ENCODE measurements at places on chromosomes 1 and 21.
A peak's percentile ranks its signal among the peaks of the same experiment; 100 is the strongest.

GRCh38 chr1:92961896-92962752 lies 862 bp upstream of the DIPK1A start:
- peak; percentile 41 for DNase-seq

GRCh38 chr1:160779626-160780397 lies 16.2 kb upstream of the LY9 start:
- DNase-seq = peak; percentile 59

DNA sequence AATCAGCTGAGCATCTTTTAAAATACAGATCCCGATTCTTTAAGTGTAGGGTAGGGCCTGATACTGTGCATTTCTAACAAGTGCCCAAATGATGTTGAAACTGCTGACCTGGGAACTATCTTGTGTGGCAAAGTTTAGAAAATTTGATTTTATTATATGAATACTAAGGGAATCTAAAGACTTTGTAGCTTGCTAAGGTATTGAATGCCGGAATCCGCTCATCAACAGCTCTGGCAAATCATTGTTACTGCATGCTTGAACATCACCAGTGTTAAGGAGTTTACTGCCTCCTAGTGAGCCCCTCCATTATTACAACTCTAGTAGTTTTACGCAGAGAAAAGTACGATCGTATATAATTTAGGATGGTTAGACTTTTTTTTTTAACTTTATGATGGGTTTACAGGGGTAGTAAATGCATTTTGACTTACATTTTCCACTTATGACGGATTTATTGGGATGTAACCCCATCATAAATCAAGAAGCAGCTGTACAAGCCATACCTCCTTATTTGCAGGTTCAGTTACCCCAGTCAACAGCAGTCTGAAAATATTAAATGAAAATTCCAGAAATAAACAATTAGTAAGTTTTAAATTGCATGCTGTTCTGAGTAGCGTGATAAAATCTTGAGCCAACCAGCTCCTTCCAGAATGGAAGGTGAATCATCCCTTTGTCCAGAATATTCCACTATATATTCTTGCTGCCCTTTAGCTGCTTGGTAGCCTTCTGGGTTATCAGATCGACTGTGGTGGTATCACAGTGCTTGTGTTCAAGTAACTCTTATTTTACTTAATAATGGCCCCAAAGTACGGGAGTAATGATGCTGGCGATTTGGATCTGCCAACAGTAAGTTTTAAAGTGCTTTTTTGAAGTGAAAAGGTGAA lies 892 bp downstream of the TYW3 start:
- DNase-seq = peak; percentile 84

- DNase-seq = no peak
Observed at GRCh38 chr1:219931033-219931432, 2.7 kb upstream of the SLC30A10 start.

DNA sequence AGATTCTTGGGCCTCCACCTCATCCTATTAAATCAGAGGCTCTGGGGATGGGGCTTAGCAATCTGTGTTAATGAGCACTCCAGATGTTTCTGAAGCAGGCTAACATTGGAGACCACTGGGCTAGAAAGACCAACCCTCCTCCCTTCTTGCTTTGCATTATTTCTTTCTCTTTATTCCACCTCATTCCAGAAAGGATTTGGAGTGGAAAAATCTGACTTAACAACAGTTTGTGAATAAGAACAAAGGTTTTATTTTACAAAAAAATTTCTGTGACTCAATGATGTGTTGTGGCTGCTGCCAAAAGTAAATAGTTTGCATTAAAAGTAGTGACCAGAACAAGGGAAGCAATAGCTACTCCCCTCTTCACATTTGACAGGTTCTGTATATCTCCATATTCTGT lies 79.4 kb downstream of the TGFB2 start:
- no peak for DNase-seq

- DNase-seq = no peak
Observed at GRCh38 chr1:185427264-185427663, 110.2 kb upstream of the IVNS1ABP start.

DNA sequence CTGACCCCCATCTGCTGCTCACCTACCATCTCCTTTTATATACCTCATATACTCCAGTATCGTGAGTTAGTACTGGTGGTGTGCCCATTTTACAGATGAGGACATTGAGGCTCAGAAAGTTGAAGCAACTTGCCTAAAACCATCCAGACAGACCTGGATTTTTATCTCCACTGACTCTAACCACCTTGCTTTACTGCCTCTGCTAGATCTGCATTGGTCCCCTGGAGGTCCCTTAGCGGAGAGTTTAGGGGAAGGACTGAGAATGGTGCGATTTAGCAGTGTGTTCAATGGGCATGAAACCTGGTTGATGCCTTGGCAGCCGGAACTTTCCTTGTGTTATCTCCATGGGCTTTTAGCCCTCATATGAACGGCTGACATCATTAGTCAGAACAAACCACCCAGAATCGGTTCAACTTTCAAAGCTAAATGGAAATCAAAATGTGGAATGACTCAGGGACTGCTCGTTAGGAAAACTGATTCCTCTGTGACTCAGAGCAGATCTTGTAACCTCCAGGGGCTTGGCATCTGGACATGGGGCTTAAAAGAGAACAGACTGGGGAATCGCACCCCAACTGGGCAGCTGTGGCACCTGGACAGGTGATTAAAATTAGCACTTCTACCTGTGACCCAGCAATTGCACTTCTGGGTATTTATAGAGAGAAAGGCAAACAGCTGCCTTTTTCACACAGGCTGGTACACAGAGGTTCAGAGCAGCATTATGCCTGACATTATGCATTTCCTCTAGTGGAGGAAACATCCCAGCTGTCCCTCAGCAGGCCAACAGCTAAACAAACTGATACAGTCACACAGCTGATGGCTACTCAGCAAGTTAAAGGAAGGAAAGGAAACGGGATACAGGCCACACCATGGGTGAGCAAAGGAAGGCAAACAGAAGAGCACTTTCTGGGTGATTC lies 25.3 kb downstream of the TMEM51 start:
- no peak for DNase-seq

DNA sequence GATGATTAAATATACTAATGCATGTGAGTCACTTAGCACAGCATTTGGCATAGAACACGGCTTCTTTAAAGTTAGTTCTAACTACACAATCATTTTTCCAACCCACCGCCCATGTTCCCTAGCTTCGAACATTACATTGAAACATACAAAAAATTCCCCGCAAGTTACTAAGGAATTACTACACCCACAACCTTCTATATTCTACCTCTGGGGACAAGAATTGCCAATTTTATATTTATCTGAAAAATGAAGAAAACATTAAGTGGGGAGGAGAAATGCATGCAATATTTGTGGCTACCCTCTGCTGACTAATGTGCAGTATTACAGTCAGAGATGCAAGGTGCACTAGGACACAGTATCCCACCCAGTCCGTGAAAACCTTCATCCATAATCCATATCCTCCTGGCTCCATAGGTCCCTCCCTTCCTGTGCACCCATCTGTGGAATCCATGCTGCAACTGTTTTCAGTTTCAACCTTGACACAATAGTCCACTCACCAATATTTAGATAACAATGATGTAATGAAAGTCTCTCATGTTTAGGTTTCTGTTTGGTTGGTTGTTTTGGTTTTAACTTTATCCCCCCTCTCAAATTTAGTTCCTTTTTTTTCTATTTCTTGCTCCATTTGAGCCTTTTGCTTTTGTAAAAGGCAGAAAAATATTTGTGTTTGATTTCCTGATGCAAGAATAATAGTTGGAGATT lies 31.6 kb downstream of the RGS5 start:
- no peak for DNase-seq

DNA sequence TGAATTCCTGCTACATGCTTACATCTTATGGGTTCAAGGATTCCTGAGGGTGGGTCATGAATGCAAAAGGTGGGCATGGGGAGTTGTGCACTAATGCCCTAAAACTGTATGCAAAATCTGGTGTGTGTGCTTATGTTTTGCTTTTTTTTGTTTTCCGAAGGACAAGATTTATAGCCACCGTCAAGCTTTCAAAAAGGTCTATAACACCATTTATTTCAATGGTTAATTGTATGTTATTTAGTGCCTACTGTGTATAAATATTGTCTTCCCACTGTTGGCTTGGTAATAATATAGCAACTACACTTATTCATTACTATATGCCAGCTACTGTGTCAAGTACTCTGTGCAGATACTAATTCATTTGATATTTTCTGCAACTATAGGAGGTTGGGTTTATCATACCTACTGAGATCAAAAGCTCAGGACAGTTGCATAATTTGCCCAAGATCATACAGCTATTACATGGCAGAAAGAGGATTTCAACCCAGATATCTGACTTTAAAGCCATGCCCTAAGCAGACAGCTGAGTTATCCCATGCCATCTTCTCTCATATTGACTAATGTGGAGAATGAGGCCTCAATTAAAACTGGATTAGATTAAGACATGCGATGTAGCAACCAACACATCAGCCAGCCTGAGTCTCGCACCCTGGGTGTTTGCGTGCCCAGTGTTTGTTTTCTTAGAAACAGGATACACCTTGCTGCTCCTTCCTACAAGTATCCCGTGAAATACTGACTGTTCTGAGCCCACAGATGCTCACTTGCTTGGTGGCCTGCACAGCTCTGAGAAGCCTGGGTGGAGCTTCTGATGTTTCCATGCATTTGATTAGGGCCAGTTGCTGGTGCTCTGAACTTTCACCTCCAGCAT lies 34.6 kb downstream of the GADD45A start:
- DNase-seq = no peak

GRCh38 chr1:218828125-218828650 lies 345.5 kb upstream of the LYPLAL1 start:
- no peak for DNase-seq

DNA sequence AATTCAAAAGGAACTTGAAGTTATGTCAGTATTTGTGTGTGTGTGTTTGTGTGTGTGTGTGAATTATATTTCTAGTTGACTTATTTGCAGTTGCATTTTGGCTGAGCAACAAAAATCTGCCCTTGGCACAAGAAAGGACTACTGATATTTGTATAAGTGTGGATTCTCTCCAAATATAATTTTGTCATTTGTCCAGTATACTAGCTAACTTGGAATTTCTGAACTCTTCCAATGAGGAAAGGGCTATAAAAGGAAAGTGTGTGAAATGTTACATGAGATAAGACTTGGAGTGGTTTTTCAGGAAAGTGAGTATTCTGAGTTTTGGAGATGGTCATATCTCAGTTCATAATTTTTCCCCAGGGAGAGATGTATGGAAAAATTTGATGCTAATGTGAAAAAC lies 1384.1 kb upstream of the B3GALT2 start:
- no peak for DNase-seq

- DNase-seq = peak; percentile 65
Observed at GRCh38 chr1:192805832-192806323, 3.0 kb upstream of the RGS2 start.

GRCh38 chr1:93502571-93502970 lies 54.7 kb downstream of the FNBP1L start:
- DNase-seq = no peak

DNA sequence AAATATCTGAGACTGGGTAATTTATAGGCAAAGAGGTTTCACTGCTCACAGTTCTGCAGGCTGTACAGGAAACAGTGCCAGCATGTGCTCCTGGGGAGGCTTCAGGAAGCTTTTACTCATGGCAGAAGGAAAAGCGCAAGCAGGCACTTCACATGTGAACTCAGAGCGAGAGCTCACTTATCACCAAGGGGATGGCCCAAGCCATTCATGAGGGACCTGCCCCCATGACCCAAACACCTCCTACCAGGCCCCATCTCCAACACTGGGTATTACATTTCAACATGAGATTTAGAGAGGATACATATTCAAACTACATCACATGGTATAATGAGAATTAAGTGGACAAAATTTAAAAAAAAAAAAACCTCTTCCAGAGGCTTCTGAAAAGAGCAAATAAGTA lies 13.7 kb downstream of the WASF2 start:
- DNase-seq = no peak

DNA sequence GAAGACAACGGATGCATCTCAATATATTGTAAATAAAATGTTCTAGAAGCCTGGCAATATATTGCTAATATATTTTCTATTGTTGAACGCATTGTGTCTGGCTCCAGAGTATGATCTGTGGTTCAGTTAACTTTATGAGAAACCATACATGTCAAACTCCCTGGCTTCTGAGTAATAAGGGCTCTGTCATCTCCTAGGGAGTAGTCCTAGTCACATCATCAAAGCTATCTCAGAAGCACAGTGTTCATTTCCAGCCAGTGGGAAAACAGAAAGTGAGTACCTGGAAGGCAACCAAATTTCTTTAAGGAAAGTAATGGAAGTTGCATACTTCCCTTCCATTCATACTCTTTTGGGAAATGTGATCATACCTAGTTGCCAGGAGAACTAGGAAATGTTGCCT lies 27.0 kb upstream of the ST6GALNAC5 start:
- no peak for DNase-seq

DNA sequence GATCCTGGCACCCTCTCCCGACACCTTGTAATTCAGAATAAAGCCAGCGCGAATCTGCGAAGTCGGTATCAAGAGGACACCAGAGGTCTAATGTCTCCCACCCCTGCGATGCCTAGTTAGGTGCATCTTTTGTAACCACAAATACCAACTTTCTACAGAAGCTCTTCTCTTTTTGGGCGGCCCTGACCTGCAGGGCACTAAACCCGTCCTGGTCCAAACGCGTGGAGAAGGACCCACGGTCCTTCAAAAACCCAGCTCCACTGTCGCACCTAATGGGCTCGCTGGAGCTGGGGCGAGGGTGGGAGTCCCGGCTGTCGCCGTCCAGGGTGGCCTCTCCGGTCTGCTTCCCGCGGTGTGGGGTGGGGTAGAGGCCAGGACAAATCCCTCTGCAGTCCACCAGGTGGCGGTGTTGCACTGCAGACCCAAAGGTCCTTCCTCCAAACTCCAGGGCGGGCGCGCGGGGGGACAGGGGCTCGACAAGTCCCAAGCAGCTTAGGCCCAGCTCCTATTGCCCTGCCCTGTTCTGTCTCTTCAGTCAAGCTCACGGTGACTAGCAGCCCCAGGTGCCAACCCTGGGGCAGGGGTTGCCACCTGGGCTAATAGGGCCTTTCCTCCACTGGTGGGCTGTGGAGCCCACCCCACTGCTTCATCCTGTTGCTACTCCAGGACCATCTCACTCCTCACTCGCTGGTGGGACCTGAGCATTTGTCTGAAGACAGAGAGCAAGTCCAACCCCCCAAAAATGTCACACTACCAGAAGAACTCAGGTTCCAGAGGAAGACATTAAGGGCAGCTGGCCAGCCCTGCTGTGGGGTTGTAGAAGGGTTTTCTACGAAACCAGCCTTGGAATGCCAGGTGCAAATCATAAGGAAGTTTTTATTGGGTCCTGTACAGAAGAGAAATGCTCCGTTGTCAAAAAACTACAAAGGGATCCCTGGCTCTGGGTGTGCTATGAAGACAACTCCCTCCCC lies 2.8 kb downstream of the HES3 start:
- DNase-seq = peak; percentile 82

GRCh38 chr1:115173151-115173550 lies 83.8 kb upstream of the TSPAN2 start:
- no peak for DNase-seq

DNA sequence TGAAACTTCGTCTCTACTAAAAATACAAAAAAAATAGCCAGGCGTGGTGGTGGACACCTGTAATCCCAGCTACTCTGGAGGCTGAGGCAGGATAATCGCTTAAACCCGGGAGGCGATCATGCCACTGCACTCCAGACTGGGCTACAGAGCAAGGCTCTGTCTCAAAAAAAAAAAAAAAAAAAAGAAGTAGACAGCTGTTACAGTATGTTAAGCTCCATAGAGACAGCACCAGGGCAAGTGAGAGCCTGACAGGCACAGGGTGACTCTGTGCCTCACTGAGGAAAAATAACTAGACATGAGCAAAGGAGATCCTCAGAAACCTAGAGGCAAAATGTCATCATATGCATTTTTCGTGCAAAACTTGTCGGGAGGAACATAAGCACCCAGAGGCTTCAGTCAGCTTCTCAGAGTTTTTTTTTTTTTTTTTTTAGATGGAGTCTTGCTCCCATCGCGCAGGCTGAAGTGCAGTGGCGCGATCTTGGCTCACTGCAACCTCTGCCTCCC lies 9.0 kb upstream of the PRDX1 start:
- DNase-seq = no peak

GRCh38 chr1:55639051-55639450 lies 423.9 kb upstream of the USP24 start:
- no peak for DNase-seq

Measured in erythroblast (primary cell).